ENCODE measurements at places on chromosomes 3 and 15. TPM values are rescaled to one million over a fixed set of nuclear protein-coding genes. Genes with fewer than 3 reads are reported as not detected.

The SPATA12 gene
- total RNA-seq: 0.04 TPM

The TRPC1 gene
- total RNA-seq: 16.3 TPM

The CELSR3 gene
- 0.22 TPM for total RNA-seq

The MYD88 gene
- total RNA-seq: 3.9 TPM

The CPNE9 gene
- 0.09 TPM for total RNA-seq
